Caco-2 (cell line): ENCODE measurements at places on chromosomes 5 and 9. TPM values are rescaled to one million over a fixed set of nuclear protein-coding genes. Genes with fewer than 3 reads are reported as not detected.

Gene FIBCD1
- not detected in 2 replicates for total RNA-seq

- no peaks in the 10 kb centered on the region for H3K36me3 ChIP-seq
- H3K4me3 ChIP-seq = no peak overlapping the region
- no peaks in the 10 kb centered on the region for H3K27me3 ChIP-seq
- peaks cover 4% of the 10 kb centered on the region; the same call in 1 of the 2 replicates for H3K4me1 ChIP-seq
- no peak for DNase-seq
These were observed 612.6 kb upstream of the CLINT1 start for GRCh38 chr5:158471535-158471924.

Gene AFAP1L1
- total RNA-seq = 0.30 and 0.45 TPM in 2 replicates

Gene ZNF474
- total RNA-seq = not detected in 2 replicates

- no peaks in the 10 kb centered on the region for H3K27me3 ChIP-seq
- H3K4me1 ChIP-seq = no peaks in the 10 kb centered on the region
- H3K27ac ChIP-seq = no peak overlapping the region
- H3K36me3 ChIP-seq = no peaks in the 10 kb centered on the region
- no peak overlapping the region for H3K4me3 ChIP-seq
These were observed 75.8 kb downstream of the OXCT1 start for GRCh38 chr5:41794471-41794870.

DNA sequence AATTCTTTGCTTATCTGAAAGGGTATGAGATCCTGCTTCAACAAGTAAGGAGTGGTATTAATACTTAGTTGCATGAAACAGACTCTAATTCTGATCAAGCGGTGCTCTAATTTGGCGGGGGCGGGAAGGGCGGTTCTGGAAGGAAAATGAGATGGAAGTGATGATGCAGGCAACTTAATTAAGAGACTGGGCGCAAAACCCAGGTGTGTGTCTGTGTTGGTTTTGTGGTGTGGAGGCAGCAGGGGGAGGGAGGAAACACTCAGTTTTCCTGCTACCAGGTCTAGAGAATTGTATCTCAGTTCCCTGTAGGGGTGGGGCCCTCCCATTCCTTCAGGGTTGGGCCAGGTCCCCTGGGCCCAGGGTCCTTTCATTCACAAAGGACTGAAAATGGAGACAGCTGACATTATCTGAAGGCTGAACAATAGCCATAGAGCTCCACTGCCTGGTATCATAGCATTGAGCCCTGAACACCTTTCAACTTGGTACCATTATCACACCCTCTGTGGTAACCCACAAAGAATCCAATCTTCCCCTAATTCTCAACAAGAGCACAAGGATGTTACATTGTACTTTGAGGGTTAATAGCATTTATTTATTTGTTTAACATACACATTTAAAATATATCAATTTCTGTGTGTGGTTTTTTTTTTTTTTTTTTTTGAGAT is 17.2 kb upstream of the C5orf47 start:
- DNase-seq = no peak
- H3K4me3 ChIP-seq = no peak overlapping the region
- H3K4me1 ChIP-seq = peaks cover 57% of the 10 kb centered on the region
- no peaks in the 10 kb centered on the region for H3K27me3 ChIP-seq
- H3K27ac ChIP-seq = peak overlapping the region; percentile 85

Gene TPD52L3
- total RNA-seq = not detected in 2 replicates

- H3K27me3 ChIP-seq = no peaks in the 10 kb centered on the region
- H3K4me3 ChIP-seq = no peak overlapping the region
- H3K27ac ChIP-seq = no peak overlapping the region
- DNase-seq = no peak
These were observed 521.3 kb upstream of the ZNF608 start for GRCh38 chr5:125267636-125268248.

DNA sequence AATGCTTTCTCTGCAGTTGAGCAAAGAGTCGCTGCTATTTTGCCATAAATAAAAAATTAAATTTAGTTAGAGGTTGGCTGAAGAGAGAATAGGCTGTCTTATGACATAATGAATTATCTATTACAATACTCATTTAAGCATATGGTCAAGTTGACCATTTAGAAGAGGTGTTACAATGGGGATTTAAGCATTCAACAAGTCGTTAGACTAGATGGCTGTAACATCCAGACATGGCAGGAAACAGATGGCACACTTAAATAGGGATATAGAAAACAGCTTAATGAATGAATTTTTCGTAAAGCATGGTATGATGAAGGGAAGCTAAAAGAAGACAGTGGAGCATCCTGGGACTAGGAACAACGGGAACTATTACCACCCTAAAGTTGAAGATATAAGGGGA is 160.3 kb upstream of the PTPRD start:
- no peaks in the 10 kb centered on the region for H3K27me3 ChIP-seq
- H3K27ac ChIP-seq = no peak overlapping the region
- DNase-seq = no peak
- H3K4me1 ChIP-seq = no peaks in the 10 kb centered on the region

DNA sequence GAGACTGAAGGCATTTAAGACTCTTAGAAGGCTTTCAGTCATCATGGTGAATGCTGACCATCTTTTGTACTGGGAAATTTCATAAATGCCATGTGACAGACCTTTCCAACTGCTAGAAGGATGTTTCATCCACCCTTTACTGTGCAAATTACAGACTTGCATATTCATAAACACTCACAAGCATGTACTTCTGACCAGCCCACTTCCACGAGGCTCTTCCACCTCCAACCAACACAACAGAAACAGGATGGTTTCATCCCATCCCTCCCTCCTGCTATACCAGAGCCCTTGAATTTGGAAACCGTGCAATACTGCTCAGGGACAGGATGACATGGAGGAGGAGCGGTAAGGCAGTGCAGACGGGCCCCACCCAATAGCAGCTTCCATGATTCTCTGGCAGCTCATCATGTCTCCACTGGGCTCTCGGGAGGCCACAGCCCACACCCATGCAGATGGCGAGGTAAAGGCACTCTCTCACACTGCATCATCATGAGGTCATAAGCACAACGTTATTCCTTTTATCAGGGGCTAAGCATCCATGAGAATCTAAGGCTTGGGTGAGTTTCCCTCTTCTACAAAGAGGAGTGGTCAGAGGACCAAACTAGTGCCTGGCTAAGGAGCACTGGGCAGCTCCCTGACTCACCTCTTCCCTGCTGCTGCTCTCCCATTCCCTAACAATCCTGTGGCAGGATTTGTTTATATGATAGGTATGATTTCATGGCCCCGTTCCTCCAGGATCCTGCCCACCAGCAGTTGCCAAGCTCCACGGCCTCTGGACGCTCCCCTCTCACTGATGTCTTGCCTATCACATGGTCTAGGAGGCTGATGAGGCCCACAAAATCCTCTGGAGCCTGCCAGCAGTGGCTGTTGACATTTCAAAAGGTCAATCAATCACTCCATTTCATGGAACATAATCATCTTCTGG is 94.4 kb upstream of the FSTL4 start:
- no peaks in the 10 kb centered on the region for H3K36me3 ChIP-seq
- H3K27ac ChIP-seq = no peak overlapping the region
- no peak overlapping the region for H3K4me3 ChIP-seq
- no peaks in the 10 kb centered on the region for H3K4me1 ChIP-seq

Gene SEMA6A
- total RNA-seq = 18.3 and 26.3 TPM in 2 replicates

DNA sequence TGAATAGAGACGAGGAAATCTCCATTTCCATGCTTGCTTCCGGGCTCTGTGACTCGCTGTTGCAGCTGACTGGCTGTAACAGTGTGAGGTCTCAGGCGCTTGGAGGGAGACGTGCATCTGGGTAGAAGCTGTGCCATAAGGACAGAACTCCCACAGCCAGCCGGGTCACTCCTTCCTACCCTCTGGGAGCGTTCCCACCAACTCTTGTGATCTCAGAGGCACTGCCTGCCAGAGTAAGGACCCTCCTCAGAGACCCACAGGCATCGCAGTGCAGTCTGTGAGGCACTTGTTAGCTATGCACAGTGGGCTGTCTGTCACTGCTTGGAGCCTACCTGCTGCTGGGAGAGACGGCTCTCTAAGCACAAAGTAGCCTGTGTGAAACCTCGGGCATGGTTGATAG is 203.4 kb upstream of the SEMA6A start:
- no peaks in the 10 kb centered on the region for H3K4me1 ChIP-seq
- no peaks in the 10 kb centered on the region for H3K36me3 ChIP-seq
- no peak overlapping the region for H3K27ac ChIP-seq
- no peaks in the 10 kb centered on the region for H3K27me3 ChIP-seq
- DNase-seq = no peak
- H3K4me3 ChIP-seq = no peak overlapping the region

GRCh38 chr9:81594415-81594814 is 94.9 kb downstream of the TLE1 start:
- DNase-seq = no peak
- H3K4me3 ChIP-seq = no peak overlapping the region
- H3K27ac ChIP-seq = no peak overlapping the region

GRCh38 chr5:145237843-145238242 is 597.3 kb downstream of the PRELID2 start:
- H3K4me1 ChIP-seq = no peaks in the 10 kb centered on the region
- no peaks in the 10 kb centered on the region for H3K27me3 ChIP-seq
- no peak overlapping the region for H3K27ac ChIP-seq

DNA sequence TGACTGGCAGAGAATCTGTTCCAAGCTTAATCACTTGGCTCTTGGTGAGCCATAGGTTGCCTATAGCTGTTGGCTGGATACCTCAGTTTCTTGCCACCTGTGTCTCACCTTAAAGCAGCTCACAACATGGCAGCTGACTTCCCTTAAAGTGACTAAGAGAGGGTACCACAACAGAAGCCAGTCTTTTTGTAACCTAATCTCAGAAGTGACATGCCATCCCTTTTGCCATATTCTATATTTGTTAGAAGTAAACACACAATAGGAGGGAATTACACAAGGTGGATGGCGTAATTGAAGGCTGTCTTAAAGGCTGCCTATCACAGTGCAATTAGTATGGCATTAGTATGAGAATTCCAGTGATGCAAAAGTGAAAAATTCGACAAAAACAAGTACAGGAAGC is 28.1 kb downstream of the NIPBL start:
- no peaks in the 10 kb centered on the region for H3K4me1 ChIP-seq
- no peak overlapping the region for H3K4me3 ChIP-seq
- no peaks in the 10 kb centered on the region for H3K27me3 ChIP-seq
- no peak for DNase-seq
- no peak overlapping the region for H3K27ac ChIP-seq

Gene GMCL2
- total RNA-seq = not detected in 2 replicates

DNA sequence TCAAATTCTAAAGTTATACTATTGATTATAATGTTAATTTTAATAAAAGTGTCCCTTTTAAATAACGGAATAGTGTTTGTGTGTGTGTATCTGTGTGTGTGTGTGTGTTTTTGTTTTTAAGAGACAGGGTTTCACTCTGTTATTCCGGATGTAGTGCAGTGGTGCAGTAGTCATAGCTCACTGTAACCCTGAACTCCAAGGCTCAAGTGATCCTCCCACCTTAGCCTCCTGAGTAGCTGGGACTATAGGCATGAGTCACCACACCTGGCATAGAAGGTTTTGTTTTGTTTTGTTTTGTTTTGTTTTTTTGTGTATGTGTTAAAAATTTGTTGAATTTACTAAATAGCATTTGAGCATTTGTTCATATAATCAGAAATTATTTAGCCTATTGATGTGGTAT is 64.6 kb downstream of the YTHDC2 start:
- no peak overlapping the region for H3K4me3 ChIP-seq
- DNase-seq = no peak
- H3K36me3 ChIP-seq = 0 out of 2 replicates have a peak, but pooled peaks cover 1% of the 10 kb centered on the region
- H3K4me1 ChIP-seq = no peaks in the 10 kb centered on the region
- no peak overlapping the region for H3K27ac ChIP-seq

- H3K36me3 ChIP-seq = no peaks in the 10 kb centered on the region
- H3K4me1 ChIP-seq = no peaks in the 10 kb centered on the region
- DNase-seq = no peak
- no peak overlapping the region for H3K4me3 ChIP-seq
- H3K27me3 ChIP-seq = no peaks in the 10 kb centered on the region
These were observed 61.4 kb downstream of the FAM78A start for GRCh38 chr9:131214876-131215275.

Gene STPG3
- total RNA-seq = not detected in 2 replicates

Gene C9orf152
- total RNA-seq = 0.36 and 0.42 TPM in 2 replicates

- DNase-seq = peak; percentile 78
- H3K36me3 ChIP-seq = no peaks in the 10 kb centered on the region
- H3K4me3 ChIP-seq = no peak overlapping the region
- H3K27me3 ChIP-seq = no peaks in the 10 kb centered on the region
These were observed 115.4 kb downstream of the LHX2 start for GRCh38 chr9:124126648-124127646.

DNA sequence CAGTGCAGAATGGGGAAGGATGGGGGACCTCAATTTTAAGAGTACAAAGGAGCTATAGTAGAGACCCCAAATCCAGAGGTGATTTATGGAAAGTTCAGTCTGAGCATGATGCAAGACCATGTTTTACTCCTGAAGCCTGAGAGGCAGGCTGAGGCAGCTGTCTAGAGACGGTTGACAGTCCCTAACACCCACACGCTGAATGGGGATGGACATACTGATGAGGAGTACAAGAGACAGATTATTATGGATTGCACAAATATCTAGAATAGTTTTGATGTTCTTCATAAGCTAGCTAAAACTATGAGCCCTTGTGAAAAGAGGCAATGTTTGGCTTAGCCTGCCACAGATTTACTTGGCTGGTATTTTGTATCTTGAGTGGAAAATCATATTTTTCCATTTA is 64.5 kb downstream of the PRR16 start:
- no peak overlapping the region for H3K27ac ChIP-seq
- H3K36me3 ChIP-seq = no peaks in the 10 kb centered on the region
- H3K4me3 ChIP-seq = no peak overlapping the region
- no peaks in the 10 kb centered on the region for H3K27me3 ChIP-seq
- no peak for DNase-seq
- no peaks in the 10 kb centered on the region for H3K4me1 ChIP-seq

Gene SOX30
- 2.9 and 3.1 TPM in 2 replicates for total RNA-seq

DNA sequence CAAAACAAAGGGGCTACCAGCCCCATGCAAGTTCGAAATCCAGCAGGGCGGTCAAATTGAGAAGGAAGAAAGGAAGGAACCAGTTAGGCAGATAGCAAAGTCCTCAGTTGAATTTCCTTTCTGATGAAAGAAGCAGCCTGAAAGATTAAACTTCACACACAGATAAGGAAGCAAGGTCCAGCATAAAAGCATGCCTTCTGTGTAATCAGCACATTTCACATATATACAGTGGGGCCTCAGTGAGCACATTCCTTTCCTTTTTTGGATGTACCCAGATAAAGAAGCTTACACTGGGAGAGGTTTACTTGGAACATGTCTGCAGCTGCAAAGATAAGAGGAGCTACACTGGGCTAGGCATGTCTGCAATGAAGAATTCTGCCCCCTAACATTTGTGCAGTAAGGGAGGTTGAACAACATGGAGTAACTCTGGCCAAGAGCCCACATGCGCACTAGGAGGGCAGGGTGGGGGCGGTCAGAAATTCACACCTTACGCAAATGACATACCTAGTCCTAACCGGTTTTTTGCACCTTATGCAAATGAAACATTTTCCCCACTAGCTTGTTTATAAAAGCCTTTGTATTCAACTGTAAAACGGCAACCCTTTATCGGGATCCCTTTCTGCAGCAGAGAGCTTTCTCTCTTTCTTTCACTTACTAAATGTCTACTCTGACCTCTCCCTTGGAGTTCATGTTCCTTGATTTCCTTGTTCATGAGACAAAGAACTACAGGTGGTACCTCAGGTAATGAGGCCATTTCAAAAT is 149.7 kb upstream of the FBXL17 start:
- H3K27ac ChIP-seq = peak overlapping the region; percentile 88
- H3K4me1 ChIP-seq = peaks cover 23% of the 10 kb centered on the region
- no peak overlapping the region for H3K4me3 ChIP-seq
- no peaks in the 10 kb centered on the region for H3K27me3 ChIP-seq

Gene OR1B1
- not detected in 2 replicates for total RNA-seq
